ENCODE measurements at places on chromosomes 1 and 21.

DNA sequence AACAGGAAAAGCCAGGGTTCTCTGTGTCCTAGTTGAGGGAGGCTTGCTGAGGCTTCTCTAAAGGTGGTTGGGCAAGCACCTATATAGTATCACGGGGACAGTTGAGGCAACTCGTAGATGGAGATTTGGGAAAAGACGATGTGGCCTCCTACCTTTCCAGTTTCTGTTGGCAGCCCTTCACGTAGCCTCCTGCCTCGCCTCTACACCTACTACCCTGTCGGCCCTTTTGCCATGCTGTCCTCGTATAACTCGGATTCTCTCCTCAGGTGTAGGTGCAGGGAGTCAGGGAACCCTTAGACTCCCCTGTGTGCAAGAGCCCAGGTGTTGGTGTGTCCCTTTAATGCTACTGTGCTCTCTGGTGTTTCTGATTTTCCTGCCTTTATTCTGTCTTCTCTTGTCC, 10.3 kb downstream of the ZNF692 start:
- DNase-seq = no peak

GRCh38 chr1:1942753-1943656, 23.9 kb upstream of the TMEM52 start:
- DNase-seq = no peak

GRCh38 chr21:41167348-41168342, at the start of gene BACE2:
TSS of gene BACE2 (plus strand) at chr21:41168160. CDS start at chr21:41168264, 104 bp downstream.
- DNase-seq = peak; percentile 18

DNA sequence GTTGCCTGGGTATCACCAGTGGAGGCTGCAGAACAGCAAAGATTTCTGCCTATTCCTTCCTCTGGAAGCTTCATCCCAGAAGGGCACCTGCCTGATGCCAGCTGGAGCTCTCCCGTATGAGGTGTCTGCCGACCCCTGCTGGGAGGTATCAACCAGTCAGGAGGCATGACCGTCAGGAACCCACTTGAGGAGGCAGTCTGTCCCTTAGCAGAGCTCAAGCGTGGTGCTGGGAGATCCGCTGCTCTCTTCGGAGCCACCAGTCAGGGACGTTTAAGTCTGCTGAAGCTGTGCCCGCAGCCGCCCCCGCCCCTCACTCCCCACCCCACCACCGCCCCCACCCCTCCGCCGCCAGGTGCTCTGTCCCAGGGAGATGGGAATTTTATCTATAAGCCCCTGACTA, 23.1 kb upstream of the HFM1 start:
- DNase-seq = no peak

DNA sequence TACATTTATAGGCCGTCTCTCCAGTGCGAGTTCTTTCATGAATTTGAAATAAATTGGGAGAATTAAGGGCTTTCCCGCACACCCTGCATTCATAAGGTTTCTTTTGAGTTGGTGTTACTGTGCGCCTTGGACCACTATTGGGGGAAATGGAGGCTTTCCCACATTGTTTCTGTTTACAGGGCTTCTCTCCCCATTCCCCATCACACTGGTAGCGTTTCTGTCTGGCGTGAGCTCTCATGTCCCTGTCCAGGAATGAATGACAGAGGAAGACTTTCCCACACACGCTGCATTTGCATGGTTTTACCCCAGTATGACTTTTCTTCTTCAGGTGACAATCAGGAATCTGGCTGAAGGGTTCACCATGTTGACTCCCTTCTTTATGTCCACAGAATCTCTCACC, 65.0 kb downstream of the UCHL5 start:
- DNase-seq = no peak

DNA sequence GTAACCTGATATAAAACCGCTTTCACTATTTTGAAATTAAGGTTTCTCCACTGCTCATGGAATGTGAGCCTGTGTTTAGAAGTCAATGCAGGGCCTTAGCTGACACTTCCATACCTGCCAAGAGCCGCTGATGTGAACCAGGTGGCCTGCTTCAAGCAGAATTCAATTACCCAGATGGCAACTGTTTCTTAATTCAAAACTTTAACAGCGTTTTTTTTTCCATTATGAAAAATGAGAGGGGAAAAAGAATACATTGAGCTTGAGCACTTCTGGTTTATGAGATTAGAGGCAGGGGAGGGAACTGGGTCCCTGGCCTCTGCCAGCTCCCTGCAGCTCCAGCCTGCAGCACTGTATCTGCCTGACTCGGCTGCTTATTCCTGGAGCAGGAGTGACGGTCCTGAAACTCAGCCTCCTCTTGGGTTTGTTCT, 7.7 kb upstream of the ATP1A1 start:
- no peak for DNase-seq

- DNase-seq = no peak
Measured at GRCh38 chr21:45299864-45300785, 12.4 kb upstream of the POFUT2 start.

GRCh38 chr1:62285440-62285839, 33.8 kb downstream of the KANK4 start:
- DNase-seq = no peak

DNA sequence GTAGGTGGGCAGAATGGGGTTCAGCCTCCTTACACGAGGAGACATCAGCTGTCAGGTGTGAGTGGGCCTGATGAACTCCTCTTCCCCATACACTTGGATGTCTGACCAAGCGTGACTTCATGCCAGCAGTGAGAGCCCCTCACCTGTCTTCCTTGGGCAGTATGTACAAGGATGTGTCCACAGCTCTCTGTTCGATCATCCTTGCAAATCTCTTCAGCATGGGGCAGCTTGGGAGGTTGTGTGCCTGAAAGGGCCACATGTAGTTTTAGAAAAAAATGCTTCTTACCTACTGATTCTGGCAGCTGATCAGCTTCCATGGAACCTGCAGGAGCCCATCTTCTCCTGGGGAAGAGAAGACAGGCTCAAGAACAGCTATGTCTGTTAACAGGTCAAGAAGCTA, 18.0 kb downstream of the ACP6 start:
- no peak for DNase-seq

DNA sequence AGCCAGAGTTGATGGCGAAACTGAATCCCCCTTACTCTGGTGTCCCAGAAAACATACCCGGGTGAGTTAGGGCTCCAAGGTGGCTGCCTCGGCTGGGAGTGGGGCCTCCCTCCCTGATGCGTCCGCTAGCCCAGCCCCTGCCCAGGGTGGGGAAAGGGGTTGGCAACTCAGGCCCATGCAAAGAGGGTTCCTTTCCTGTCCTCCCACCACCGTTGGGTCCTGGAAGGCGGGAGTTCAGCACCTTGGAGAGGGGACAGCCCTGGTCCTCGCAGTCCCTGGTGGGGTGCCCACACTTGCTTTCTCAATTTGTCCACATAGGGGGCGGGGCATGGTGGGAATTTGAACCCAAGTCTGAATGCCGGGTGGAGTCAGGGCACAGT, 6.1 kb downstream of the SRM start:
- DNase-seq = no peak

GRCh38 chr1:65629788-65630187, 162.9 kb upstream of the PDE4B start:
- DNase-seq = no peak

- peak; percentile 84 for DNase-seq
Measured at GRCh38 chr1:182193908-182194550, 132.5 kb upstream of the ZNF648 start.

DNA sequence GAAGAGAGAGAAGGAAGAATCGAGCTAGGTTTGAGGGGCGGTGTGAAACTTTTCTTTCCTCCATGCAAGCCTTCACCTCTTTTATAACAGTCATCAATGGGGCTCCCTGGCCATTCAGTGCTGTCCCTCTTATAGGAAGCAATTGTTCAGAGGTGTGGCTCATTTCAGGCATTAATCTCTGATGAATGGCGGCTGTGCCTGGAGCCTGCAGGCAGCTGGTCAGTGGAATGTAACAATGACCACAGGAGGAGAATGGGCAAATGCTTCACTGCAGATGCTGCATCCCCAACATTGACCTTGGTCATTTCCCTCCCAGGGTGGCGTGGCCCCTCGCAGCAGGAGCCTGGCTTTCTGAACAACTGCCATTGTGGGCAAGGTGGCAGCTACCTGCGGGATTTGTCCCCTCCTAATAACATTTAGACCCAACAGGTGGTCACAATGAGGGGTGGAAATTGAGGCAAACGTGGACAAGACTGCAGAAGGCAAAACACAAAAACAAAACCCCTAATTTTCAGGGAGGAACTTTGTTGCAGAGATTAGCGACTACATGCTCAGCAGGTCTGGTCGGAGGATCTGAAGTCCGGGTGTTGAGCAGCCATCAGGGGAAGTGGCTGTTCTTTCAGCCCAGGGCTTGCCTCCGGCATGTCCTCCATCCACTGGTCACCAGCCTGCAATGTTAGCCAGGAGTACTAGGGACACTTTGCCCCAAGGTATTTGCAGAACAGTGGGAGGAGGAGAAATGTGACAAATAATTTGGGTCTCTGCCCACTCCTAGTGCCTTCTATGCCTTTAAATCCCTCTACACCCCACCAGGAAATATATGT, 97.3 kb upstream of the PAXBP1 start:
- DNase-seq = no peak

- no peak for DNase-seq
Measured at GRCh38 chr1:184513966-184514365, 127.1 kb downstream of the C1orf21 start.

DNA sequence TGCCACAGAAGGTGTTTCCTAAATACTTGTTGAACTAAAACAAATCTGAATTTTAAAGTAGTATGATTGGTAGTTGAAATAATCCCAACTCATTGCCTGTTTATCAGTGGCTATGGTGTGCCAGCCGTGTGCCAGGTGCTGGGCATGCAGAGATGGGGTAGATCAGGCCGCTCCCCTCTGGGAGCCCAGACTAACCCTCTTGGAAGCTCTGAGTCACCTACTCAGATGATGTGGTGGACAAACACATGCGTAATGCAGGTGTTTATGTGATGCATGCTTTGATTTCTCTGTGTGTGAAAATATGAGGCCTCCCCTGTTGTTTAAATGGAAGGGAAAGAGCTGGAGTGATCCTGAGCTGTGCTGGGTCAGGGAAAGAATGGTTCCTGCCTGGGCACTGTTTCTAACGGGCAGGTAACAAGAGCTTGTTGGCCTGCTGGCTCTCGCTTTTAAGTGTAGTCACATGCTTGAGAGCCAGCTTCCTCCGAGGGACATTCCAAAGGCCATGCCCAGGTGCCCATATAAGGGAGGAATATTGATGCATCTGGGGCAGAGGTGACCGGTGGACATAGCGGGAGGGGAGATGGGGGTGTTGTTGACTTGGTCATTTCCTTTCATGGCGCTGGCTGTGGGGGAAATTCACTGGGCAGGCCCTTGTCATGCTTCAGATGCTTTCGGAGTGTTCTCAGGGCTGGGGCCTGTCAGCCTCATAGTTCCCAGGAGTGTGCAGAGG, 10.2 kb downstream of the MFN2 start:
- DNase-seq = no peak

DNA sequence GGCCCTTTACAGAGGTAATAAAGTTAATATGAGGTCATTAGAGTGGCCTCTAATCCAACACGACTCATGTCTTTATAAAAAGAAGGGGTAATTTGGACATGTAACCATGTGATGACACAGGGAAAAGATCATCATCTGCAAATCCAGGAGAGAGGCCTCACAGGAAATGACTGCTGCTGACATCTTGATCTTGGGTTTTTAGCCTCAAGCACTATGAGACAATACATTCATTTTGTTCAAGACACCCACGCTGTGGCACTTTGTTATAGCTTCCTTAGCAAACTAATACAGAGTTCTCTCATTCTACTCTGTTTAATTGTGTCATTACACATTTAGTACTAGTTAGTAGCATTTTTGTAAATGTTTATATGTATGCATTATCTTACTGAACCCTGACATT, 64.0 kb upstream of the RUNX1 start:
- peak; percentile 18 for DNase-seq

- DNase-seq = no peak
Measured at GRCh38 chr1:202279806-202280205, 61.9 kb downstream of the UBE2T start.

GRCh38 chr1:89910780-89911179, 84.1 kb upstream of the ZNF326 start:
- peak; percentile 95 for DNase-seq

DNA sequence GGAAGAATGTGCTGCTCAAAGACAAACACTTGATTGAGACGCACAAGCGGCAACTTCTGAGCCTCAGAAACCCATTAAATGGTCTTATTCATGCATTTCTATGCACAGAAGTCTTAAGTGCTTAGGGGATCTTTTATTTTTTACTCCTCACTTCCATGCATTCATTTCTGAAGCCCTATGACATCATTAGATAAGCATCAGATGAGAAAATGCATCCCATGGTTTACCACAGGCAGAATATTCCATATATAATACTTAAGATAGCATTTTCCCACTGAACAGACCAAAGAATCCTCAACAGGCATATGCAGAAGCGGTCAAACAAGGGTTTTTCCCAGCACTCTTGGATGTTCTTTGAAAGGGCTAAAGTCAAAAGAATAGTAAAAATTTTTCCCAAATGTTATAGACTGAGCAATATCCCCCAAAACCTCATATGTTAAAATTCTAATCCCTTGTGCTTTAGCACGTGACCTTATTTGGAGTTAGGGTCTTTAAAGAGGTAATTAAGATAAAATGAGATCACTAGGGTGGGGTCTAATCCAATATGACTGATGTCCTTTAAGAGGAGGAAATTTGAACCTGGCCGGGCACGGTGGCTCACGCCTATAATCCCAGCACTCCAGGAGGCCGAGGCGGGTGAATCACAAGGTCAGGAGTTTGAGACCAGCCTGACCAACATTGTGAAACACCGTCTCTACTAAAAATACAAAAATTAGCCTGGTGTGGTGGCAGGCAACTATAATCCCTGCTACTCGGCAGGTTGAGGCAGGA, 22.6 kb upstream of the FAM89A start:
- no peak for DNase-seq

GRCh38 chr21:16800536-16801275, 712.1 kb upstream of the CXADR start:
- no peak for DNase-seq

GRCh38 chr1:157955857-157956256, 37.6 kb upstream of the KIRREL1 start:
- DNase-seq = no peak

GRCh38 chr1:22694172-22694571, 16.5 kb upstream of the EPHB2 start:
- DNase-seq = no peak

DNA sequence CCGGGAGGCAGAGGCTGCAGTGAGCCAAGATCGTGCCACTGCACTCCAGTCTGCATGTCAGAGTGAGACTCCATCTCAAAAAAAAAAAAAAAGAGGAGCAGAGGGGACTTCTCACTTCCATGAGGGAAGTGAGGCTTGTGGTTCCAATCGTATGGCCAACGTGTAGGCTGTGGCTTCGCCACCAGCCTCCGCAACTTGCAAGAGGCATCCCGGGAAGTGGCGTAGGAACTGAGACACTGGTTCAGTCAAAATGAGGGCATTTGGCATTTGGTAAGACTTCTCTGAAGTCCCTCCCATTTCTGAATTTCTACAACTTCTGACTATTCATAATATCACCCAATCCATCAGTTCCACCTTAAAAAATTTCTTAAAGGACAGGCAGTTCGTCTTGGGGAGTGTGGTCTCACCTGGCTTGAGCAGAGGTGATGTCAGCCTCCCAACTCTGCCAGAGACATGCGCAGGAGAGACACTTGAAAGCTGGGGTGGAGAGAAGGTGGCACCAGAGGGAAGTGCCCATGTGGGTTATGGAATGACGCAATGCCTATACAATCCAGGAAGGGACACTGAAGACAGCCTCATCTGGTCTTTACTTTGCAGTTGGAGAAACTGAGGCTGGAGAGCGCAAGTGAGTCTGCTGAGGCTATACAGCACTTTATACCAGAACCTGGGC, 17.2 kb downstream of the KAZN start:
- no peak for DNase-seq

All from HS-5 (cell line).